ENCODE measurements at places on chromosomes 1 and 21.
A peak's percentile ranks its signal among the peaks of the same experiment; 100 is the strongest.

- DNase-seq, result no peak
Observed at GRCh38 chr1:57546549-57547330, 122.9 kb upstream of the DAB1 start.

GRCh38 chr1:13809461-13810159, 109.6 kb downstream of the PRDM2 start:
- no peak for DNase-seq

DNA sequence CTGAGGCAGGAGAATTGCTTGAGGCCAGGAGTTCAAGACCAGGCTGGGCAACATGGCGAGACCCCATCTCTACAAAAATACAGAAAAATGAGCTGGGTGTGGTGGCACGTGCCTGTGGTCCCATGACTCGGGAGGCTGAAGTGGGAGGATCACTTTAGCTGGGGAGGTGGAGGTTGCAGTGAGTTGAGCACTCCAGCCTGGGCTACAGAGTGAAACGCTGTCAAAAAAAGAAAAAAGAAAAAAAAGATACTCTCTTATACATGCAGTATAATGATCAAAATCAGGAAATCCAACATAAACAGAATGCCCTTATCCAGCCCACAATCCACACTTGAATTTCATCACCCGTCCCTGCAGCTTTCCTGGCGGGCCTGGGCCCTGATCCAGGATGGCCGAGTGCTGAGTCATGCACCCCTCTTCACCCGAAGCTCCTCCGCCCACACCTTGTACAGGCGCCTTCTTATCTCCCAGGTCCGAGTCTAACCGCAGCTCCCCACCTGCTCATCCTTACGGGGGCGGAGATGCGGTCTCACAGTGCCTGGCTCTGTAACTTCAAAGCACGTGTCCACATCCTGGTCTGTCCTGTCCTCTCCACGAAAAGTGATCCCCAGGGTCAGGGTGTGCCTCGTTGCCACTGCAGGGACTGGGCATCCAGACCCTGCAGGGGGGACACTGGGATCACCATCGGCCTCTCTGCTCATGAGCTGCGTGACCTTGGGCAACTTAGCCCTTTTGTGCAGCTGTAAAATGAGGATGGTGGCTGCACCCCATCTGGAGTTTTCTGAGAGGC, 120.2 kb upstream of the SLC45A1 start:
- no peak for DNase-seq

- DNase-seq, result no peak
Observed at GRCh38 chr1:234722270-234722704, 112.3 kb upstream of the IRF2BP2 start.

- DNase-seq, result no peak
Observed at GRCh38 chr21:33480481-33481103, 818 bp upstream of the TMEM50B start.

DNA sequence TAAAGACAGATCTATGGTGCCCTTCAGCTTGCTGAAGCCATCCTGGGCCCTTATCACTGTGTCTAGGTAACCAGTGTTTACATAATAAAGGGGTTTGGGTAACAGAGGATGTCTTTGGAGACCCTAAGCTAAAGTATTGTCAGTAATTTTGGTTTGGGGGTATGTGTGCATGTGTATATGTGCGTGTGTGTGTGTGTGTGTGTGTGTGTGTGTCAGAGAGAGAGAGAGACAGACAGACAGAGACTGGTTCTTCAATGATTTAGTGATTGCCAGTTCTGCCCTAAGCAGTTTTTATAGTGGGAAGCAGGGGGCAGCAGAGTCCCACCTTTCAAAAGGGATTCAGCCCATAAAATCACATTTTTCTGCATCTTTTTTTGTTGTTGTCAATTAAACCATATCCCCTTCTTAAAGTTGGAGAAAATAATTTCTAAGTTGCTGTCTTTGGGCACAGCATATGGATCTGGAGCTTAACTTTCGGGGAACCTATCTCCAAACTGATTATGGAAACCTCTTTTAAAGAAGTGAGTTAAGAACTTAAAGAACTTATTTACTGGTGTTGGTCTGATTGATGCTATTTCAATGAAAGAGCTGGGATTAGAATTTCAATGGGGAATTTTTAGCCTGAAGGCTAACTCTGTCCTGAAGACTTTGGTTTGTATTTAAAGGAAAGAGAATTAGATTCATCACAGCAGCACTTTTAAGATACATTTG, 51.1 kb downstream of the ZNF326 start:
- DNase-seq, result no peak

GRCh38 chr1:204643503-204643902, 42.0 kb downstream of the LRRN2 start:
- DNase-seq, result no peak

- no peak for DNase-seq
Observed at GRCh38 chr1:74937176-74937575, 197.0 kb upstream of the LHX8 start.

- no peak for DNase-seq
Observed at GRCh38 chr1:78081980-78082860, 36.5 kb downstream of the GIPC2 start.

DNA sequence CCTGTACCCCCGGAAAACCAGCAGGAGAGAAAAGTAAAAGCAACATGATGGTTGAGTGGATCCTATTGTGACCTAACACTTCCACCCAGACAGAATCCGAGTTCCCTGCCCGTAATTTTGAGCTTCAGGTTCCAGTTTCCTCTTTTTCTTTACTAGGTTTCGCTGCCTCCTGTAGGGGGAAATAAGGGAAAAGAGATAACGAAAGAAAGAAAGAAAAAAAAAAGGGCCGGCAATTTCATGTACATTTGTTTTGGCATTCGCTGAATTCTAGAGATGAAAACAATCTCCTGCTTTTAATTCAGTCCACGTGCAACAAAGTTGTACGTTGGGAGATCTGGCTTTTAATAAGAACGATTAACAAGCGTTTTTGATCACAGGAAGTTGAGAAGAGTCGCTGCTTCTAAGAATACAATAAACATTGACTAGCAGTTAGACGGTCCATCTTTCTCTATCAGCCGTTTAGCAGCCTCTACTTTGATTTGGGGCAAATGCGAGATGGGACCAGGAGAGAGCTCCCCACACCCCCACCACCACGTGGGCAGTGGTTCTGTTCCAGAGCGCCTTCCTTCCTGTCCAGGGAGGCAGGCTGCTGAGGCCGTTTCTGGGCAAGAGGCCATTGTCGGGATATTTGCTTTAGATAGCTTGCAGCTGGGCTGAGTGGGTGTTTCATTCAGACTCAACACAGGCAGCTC, 155.9 kb upstream of the RUNX1 start:
- no peak for DNase-seq

DNA sequence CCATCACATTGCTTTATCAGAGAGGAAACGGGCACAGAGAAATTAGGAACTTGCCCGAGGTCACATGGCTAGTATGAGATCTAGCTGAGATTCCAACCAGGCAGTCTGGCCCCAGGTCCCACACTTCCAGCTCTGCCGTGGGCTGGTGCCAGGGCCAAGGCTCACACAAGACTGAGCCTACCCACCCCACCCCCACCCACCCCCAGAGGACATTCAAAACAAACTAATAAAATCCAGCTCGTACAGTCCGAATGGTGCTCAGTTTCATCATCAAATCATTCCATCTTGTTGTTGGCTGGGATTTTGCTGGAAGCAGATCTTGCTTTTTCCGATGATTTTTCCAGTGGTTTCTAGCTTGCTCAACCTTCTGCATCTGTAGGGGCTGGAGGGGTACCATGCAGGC, 27.9 kb downstream of the MATN1 start:
- no peak for DNase-seq

GRCh38 chr1:198699167-198700015, 60.6 kb downstream of the PTPRC start:
- DNase-seq, result peak; percentile 45

DNA sequence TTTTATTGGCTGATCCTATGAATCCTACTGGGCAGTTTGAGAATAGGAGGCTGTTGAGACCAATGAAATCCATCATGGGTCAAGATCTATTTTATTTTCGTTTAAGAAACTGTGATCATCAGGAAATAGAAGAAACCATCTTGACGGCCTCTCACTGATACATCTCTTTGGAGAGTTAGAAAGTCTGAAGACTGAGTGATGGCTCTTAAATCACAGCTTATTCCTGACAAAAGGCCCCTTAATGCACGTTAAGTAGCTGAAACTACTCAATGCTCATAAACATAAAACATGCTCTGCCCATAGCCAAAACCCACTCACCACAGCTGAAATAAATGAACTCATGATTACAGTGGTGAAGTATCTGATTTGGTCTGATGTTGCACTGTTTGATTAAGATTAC, 784.5 kb upstream of the NEGR1 start:
- no peak for DNase-seq

- no peak for DNase-seq
Observed at GRCh38 chr1:65971547-65971946, 178.9 kb downstream of the PDE4B start.

GRCh38 chr1:233543338-233544255, 70.3 kb upstream of the KCNK1 start:
- no peak for DNase-seq

- DNase-seq, result no peak
Observed at GRCh38 chr1:102837551-102837950, 270.8 kb downstream of the COL11A1 start.

DNA sequence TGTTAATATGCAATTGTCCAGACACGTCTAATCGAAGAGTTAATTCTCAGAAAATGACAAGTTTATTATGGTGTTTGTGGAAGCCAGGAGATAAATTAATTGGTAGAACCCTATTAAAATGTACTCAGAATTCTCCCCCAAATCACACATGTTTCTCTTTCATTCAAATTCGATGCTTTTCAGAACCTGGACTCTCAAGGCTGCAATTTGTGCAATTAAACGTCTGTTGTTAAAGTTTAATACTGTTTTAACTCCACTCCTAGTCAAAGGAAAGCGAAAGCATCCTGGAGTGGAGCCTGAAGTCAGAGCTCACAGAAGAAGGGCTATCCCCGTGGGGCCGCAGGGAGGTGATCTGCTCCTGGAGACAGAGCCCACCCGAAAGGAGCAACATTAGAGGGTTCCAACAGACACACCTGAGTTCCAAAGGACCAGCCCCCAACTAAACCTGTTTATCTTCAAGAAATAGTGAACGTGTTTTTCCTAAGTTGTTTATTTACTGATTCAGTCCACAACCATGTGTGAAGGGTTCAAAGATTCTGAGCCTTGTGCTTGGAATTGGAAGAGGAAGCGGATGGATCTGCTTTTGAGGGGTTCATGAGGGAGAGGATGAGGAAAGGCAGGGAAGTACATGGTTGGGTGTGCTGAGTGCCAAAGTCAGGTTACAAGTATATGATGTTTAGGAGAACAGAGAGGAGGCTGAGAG, 68.0 kb upstream of the AKT3 start:
- DNase-seq, result no peak
